ENCODE measurements at places on chromosomes 11 and 22.
A peak's percentile ranks its signal among the peaks of the same experiment; 100 is the strongest.

- no peak for DNase-seq
Observed at GRCh38 chr11:65221026-65221425, 39.3 kb downstream of the CAPN1 start.

DNA sequence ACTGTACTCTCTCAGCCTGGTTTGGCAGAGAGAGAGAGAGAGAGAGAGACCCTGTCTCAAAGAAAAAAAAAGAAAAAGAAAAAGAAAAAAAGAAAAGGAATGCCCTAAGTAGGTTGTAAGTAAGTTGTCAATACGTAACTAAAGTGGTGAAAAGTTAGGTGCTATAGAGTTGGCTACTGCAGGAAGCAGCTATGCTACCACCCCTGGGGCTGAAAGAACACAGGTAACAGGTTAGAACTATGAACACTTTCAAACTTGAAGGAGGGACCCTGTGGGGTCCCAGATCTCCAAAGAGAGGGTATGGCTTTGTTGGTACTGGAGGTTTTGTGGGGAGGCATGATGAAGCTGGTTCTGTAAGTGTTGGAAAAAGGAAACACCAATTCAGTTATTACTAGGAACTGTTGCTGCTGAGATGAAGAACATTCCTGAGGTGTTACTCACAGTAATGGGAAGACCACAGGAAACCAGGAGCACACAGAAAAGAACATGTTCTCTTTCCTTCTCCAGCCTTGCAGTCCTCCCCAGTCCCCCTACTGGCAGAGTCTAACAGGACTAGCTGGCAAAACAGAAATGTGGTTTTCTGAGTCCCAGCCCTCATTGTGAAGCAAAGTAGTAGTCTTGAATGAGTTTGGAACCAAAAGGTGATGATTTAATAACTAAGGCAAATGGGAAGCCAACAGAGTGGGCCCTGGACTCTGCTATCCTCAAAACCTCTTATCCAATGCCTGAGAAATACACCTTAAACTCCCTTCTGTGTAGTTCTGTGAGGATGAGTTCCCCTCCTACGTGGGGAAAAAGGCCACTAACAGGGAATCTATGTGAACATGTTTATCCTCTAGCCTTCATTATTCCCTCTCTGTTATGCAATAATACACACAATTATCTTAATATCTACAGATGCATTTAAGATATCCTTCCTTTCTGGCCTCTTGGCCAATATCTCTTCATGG is 427.0 kb upstream of the DDI1 start:
- no peak for DNase-seq

- DNase-seq: no peak
Observed at GRCh38 chr11:6757373-6757967, 14.3 kb downstream of the OR2AG2 start.

DNA sequence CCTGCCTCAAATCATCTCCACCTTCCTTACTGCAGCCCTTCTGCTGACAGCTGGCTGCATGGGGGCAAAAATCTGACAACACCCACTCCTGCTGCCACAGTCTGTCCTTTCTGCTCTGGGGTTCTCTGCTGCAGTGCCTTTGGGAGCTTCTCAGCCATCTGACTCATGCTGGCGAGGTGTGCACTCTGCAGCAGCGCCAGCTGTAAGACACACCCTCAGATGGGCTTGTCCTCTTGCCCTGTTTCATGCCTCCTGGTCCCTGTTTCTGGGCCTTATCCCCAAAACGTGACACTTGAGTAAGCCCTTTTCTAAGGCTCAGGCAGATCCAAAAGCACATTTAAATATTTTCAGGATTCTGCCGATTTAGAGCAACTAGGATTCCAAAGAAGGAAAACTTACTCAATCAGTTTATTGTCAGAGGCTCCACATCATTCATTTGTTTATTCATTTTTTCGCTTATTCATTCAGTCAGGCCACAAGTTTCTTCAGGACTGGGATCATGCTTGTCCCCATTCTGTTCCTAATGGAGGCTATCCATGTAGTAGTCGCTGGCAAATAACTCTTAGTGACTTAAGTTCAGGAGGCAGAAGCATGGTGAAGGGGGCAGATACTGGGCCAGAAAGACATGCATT is 60.2 kb downstream of the SMIM38 start:
- DNase-seq: peak; percentile 15

DNA sequence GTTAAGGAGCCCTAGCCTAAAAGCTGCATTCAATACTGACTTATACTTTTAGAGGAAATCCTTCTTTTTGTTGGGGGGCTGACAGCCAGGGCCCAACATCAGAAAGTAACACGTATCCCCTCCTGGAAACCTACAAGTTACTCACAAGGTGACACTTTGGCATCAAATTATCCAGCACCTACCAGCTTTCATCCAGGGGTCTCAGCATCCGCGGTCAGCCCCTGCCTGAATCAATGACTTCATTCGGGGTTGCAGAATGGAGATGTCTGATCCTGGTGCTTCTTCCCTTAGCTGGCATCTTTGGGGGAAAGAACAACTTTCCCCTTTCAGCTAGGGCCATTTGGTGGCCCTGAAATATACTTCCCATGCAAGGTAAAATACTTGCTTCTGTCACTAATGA is 5.3 kb upstream of the NAP1L4 start:
- DNase-seq: no peak
